ENCODE measurements at places on chromosomes 2 and 18.

DNA sequence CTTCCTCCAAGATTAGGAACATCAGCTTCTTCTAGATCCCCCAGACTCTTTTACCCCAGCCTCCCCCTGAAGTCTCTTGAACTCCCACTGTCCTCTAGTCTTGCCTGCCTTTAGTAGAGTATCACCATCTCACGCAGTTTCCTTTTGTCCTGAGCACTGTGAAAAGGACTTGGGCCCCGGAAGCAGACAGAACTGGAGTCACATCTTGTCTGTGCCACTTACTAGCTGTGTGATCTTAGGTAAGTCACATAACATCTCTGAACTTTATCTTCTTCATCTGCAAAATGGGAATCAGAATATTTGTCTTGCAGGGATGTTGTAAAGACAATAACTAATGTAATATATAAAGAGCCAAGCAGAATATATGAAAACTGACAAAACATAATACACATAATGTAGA, 8.4 kb upstream of the TRABD2A start:
- DNase-seq: no peak

DNA sequence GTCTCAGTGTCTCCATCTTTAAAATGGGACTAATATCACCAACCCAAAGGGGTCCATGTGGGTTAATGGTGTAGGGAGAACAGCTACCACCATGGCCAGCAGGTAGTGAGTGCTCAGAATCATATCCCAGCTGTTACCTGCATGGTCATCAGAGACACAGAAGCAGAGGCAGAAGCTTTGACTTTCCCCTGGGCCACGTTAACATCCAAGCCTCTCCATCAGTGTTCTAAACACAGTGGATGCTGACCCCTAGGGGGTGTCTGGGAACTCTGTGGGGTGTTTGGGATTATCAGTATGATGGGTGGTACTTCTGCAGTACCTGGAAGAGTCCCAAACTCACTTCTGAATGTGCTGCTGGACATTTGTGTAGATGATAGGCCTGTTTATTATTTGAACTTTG, 93.6 kb downstream of the GYPC start:
- peak; percentile 17 for DNase-seq

DNA sequence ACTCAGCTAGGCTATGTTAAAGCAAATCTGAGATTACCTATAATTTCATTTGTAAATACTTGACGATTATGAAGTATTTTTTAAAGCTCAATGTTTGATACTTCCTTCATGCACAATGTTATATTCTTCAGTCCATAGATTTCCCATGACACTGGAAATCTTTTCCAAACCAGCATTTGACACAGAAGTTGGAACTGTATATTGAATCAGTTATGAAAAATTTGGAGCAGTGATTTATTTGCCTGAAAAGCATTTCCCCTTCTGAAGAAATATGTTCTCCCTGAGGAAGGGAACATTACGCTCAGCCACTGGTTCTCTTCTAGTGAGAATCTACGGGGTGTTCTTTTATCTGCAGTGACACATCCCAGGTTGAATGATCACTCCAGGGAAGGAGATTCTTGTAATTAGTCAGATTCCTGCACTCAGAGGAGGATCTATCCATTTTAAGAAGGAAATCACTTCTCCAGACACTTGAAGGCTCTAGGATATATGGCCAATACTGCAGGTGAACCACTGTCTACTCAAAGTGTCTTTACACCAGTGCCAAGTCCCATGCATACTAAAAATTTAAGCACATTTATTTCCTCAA, 64.7 kb downstream of the HNRNPLL start:
- DNase-seq: no peak

GRCh38 chr2:106160786-106161261, 33.3 kb downstream of the UXS1 start:
- no peak for DNase-seq

Measured in OCI-M1 (cell line).